Stimulated activated CD8-positive, alpha-beta memory T cell treated with anti-CD3 and anti-CD28 coated beads, Interleukin-2, amount 100 ng/mL, for 1 hour (primary cell): ENCODE measurements at places on chromosomes 3 and 15.

GRCh38 chr3:171741377-171741776 is 68.9 kb downstream of the PLD1 start:
- DNase-seq = no peak

- no peak for DNase-seq
Measured at GRCh38 chr3:174051191-174051590, 653.6 kb downstream of the NLGN1 start.

GRCh38 chr3:87145553-87145952 is 81.6 kb upstream of the CHMP2B start:
- no peak for DNase-seq

DNA sequence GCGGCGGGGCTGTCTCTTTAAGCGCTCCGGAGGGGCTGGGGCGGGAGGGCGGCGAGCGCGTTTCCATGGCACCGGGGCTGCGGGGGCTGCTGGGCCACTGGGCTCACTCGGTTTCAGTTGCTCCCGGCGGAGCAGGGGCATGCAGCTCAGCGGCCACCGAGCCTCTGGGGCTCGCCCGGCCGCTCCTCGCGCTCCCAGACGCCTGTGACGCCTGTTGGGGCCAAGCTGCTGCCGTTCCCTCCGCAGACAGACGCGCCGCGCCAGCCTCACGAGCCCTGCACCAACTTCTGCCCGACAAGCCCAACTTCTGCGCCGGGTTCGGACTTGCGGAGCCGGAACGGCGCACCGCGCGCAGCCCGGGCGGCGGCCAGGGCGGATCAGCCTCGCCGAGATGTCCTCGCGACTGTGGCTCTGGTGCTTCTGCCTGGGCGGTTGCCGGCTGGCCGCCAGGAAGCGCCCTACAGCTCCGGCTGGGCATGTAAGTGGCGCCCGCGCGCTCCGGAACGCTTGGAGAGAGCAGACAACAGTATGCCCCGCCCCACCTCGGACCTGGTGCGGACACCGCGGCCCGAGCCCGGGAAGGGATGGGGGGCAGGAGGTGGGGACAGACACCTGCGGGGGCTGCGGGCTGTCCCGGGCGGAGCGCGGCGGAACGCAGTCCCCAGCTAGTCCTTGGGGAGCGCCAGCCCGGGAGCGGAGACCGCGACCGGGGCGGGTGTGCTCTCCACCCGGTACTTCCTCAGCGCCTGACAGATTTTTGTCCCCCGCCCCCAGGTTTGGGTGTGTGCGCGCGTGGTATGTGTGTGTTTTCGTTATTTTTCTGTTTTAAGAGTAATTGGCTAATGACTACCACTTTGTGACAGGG is 154.1 kb upstream of the GOLIM4 start:
- DNase-seq = no peak

DNA sequence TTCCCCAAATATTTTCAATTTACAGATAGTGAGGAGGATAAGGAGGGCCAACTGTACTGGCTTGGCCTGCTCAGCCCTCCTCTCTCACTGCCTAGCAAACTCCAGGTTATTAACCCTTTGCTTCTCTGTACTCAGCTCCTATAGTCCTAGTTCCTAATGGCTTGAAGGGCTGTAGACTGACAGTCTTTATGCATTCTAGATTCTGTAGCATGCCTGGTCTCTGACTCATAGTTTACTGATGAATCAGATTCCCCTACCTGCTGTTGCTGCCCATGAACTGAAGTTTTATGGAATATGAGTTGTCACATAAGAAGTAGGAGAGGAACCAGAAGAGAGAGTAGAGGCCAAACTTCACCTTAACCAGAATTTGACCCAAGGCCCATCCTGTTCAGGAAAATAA is 27.1 kb upstream of the MAP3K13 start:
- DNase-seq = no peak

DNA sequence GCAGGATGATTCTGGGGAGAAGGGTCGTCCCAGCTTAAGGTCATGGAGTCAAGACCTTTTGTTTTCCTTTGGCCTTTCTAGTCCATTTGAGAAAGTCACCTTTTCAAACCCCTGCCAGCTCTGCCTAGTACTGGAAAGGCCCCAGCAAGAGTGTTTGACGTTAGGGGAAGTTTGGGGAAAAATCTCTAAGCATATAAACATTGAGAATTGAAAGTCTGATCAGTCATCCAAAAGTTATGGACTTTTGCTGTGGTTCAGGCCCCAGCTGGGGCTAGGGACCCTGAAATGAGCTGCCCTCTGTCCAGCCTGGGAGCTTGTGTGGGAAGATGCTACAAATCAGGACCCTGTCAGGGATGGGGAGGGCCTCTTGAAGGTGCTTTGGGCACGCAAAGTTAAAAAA is 21.6 kb downstream of the SLC6A6 start:
- DNase-seq = no peak

DNA sequence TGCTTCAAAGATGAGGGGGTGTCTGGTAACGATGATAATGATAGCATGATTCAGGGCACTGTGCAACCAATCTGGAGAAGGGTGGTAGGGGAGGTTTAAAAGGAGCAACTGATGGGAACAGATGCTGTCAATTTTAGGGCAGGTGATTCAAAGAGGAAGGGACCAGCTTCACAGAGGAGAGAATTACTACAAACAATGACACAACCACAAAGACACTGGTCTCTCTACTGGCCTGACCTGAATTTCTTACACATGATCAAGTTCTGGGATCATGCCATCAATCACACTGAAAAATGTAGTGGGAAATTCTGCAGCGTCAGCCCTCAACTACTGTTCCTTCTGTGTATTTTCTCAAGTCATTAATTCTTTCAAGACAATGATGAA is 2.6 kb upstream of the CDV3 start:
- DNase-seq = no peak

DNA sequence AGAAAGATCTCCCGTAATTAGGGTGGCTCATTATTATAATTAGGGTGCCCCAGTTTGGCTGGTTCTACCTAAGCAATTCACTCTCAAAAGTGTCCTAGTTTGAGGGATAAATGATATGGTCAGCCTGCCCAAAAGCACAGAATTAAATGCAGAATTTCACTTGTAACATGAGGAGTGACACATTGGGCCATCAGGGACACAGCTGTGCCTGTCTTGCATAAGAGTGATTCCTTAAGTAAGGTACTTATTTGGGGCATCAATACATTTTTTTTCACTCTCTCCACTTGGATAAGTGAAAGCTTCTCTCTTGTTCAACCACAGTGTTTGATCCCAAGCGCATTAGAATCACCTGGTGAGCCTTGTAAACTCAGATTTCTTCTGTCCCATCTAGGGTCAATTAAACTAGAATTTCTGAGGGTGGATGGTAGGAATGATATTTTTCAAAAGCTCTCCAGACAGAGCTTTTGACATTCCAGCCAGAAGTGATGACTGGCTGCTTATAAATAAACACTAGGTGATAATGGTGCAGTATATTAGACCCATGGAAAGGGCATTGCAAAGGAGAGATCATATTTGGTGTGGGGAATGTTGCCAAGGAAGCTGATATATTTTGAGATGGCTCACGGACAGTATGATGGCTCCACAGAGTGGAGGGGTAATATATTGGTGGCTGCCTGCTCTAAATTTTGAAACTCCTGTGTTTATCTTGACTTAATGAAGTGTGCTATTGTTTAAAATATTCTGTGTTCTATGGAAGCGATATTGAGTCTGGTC is 458.1 kb upstream of the RASGRP1 start:
- DNase-seq = no peak

- DNase-seq = no peak
Measured at GRCh38 chr3:567488-568185, 371.1 kb downstream of the CHL1 start.

DNA sequence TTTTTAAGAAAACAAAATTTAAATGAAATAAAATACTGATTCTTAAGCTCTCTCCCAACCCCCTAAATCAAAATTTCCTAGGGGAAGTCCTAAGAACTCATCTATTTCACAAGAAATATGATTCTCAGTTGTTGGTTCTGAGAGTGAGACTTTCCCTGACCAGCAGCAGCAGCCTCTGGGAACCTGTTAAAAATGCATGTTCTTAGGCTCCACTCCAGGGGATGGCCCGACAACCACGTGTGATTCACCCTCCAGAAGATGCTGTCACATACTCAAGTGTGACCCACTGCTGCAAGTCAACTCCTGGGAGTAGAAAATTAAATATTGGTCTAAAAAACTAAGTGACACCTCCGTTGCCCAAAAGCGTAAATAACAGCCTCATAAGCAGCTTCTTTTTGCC is 343.2 kb upstream of the NR2F2 start:
- no peak for DNase-seq

DNA sequence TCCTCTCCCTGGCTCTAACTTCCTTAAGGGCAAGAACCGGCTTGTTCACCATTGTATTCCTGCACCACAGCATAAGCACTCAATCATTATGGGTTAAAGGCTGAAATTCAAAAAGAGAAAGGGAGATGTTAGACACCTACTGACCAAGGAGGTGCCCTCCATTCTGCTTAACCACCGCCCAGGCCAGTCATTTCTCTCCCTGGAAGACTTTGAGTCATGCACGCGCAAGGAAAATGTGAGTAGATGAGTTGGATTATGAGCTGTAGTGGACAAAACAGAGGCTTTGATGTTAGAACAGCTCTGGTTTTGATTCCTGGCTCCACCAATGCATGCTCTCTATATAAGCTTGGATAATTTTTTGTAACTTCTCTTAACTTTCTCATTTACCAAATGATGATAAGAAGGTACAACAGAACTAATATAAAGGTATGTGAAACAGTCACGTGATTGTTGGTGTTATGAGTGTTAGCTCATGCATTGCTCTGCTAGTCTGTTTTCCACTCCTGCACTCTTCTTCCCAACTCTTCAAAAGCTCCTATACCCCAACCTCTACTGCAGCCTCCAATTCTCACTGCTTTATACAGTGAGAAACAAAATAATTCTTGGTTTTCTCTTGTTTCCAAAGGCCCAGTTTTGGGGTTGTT is 148.4 kb upstream of the ATP11B start:
- no peak for DNase-seq

- no peak for DNase-seq
Measured at GRCh38 chr3:14726441-14726780, 51.5 kb downstream of the C3orf20 start.

- no peak for DNase-seq
Measured at GRCh38 chr15:69757186-69757585, 304.6 kb downstream of the RPLP1 start.

DNA sequence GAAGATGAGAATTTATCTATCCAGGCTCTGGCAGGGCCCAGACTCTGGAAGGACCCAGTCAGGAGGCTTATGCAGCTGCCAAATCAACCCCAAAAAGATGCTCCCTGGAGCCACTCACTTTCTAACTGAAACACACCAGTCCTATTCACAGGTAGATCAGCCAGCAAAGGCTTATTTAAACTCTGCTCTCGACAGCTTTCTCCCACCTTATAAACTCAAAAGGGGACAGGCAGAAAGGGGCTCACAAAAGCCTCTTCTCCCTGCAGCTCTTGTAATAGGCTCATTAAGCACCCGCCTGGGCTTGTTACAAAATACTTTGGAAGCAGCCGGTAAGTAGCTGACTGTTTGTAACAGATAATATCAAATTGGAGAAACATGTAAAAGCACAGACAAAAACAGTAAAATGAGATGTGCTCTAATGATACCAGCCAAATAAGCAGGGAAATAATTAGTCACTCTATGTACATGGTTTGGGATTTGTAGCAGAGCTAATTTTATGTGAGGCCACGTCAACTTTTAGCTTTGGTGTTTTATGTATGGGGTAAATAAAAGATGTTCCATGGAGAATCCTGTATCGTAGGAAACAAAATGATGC is 213.8 kb downstream of the NR2F2 start:
- no peak for DNase-seq

DNA sequence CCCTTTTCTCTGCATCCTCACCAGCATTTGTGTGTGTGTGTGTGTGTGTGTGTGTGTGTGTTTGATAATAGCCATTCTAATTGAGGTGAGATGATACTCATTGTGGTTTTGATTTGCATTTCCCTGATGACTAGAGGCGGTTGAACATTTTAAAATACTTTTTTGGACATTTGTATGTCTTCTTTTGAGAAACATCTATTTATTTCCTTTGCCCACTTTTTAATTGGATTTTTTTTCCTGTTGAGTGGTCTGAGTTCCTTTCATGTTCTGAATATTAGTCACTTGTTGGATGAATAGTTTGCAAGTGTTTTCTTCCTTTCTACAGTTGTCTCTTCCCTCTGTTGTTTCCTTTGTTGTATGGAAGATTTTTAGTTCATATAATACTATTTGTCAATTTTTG is 54.3 kb upstream of the THSD4 start:
- no peak for DNase-seq

DNA sequence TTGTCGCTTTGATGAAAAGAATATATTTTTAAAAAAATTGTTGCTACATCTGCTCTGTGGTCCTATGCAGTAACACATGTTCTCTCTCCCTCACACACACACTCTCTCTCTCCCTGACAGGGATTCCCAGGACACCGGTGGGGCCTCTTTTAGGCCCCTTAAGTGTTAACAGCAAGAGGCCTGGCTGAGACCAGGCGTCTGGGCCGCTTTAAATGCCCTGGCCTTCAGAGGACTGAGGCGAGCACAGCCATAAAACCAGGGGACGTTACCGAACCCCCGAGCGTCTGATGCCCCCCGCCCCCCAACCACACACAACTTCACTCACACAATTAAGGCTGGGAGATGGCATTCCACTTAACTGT is 1.7 kb downstream of the BNC1 start:
- no peak for DNase-seq

DNA sequence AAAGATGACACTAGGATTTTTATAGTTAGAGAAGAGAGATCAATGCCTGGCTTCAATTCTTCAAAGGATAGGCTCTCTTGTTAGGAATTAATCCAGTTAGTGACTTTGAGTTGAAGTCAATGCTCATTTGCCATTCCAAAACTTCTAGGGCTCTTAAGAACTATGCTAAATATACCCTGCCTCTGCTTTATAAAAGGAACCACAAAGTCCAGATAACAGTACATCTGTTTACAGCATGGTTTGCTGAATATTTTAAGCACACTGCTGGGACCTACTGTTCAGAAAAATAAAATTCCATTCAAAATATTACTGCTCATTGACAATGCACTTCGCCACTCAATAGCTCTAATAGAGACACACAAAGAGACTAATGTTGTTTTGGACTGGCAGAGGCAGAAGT is 786.6 kb upstream of the DPPA4 start:
- DNase-seq = no peak

GRCh38 chr15:77180270-77180669 is 109.4 kb upstream of the TSPAN3 start:
- DNase-seq = no peak

GRCh38 chr3:148879256-148879655 is 14.2 kb downstream of the CPA3 start:
- no peak for DNase-seq

DNA sequence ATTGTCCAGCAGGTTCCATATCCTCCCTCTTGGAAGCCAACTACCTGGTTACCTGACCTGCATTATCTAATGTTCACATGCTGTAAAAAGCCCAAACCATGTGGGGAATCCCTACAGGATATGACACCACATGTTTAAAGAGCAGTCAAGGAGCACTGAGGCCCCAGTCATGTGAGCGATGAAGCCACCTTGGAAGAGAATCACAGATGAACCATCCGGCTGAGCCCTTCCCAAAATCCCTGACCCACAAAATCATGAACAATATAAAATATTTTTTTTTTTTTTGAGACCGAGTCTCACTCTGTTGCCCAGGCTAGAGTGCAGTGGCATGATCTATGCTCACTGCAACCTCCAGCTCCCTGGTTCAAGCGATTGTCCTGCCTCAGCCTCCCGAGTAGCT is 10.6 kb upstream of the ANKDD1A start:
- DNase-seq = no peak
